ENCODE measurements at places on chromosomes 6 and 20. TPM values are rescaled to one million over a fixed set of nuclear protein-coding genes. Genes with fewer than 3 reads are reported as not detected.

Gene NR2E1
- total RNA-seq: not detected

Gene POU5F1
- total RNA-seq: 0.68 TPM

Gene TUBE1
- total RNA-seq: 18.4 TPM

Gene CDH4
- total RNA-seq: 0.17 TPM

Gene SLC12A5
- total RNA-seq: 0.47 TPM

Gene CLIC5
- total RNA-seq: under 0.01 TPM

Gene CAGE1
- under 0.01 TPM for total RNA-seq

Gene LGSN
- not detected for total RNA-seq

Gene HLA-DMB
- total RNA-seq: 2.9 TPM

Gene VSX1
- not detected for total RNA-seq

Gene PNISR
- 73.7 TPM for total RNA-seq

Gene AKAP12
- total RNA-seq: 699 TPM

Gene SEL1L2
- total RNA-seq: not detected

Gene WRNIP1
- 77.3 TPM for total RNA-seq

Gene PBOV1
- not detected for total RNA-seq

Gene TAAR9
- total RNA-seq: not detected

Gene ENTPD6
- 70.8 TPM for total RNA-seq

Gene CFB
- 1.6 TPM for total RNA-seq

Gene ALDH8A1
- 0.37 TPM for total RNA-seq

Gene HLA-DQB1
- total RNA-seq: not detected

Gene NRSN2
- total RNA-seq: 40.2 TPM

Gene PHACTR1
- 4.1 TPM for total RNA-seq

Gene DEFB124
- not detected for total RNA-seq

Gene NRN1
- total RNA-seq: 56.3 TPM

Gene SLC22A7
- total RNA-seq: not detected

Gene HTR1B
- total RNA-seq: 6.1 TPM

Gene KCNB1
- total RNA-seq: under 0.01 TPM

Gene CCM2L
- total RNA-seq: 31.1 TPM

Gene TRAPPC3L
- 0.17 TPM for total RNA-seq

Gene SIRPB2
- total RNA-seq: 1.3 TPM

Gene GPX5
- not detected for total RNA-seq

Gene ECT2L
- total RNA-seq: not detected

Gene SLC24A3
- total RNA-seq: not detected

Gene SLC35F1
- total RNA-seq: not detected

Gene MEI4
- not detected for total RNA-seq

Gene ANGPT4
- total RNA-seq: not detected

Gene PAX1
- total RNA-seq: not detected

Gene SLC17A1
- total RNA-seq: not detected

Gene SEMG1
- total RNA-seq: not detected

Gene ETV7
- 0.09 TPM for total RNA-seq

Gene COL12A1
- total RNA-seq: 3.7 TPM

Gene HLA-DRA
- total RNA-seq: not detected

Gene MDN1
- total RNA-seq: 28.2 TPM

Gene ZNF337
- total RNA-seq: 16.6 TPM

Gene OR12D3
- not detected for total RNA-seq

Gene MACROD2
- 0.85 TPM for total RNA-seq

Measured in dermis blood vessel endothelial cell (primary cell).